ENCODE measurements at places on chromosomes 5 and 9.

DNA sequence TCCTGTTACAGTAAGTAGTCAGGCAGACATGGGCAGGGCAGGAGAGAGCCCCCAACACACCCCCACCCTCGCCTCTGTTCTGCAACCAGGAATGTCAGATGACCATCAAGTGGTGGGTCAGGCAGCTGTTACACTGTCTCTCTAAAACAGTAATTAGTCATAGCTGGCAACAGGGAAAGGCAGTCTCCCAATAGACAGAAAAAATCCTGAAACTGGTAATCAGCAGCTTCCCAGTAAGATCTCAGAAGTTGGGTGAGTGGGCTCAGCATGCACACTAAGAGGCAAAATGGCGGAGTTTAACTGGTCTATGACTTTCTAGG, 90.2 kb downstream of the C5orf15 start:
- peak; percentile 16 for DNase-seq

- no peak for DNase-seq
These were observed 60.4 kb downstream of the DOCK2 start for GRCh38 chr5:169697511-169697890.

- peak; percentile 24 for DNase-seq
These were observed 456.0 kb downstream of the RAB3C start for GRCh38 chr5:59038798-59039295.

GRCh38 chr5:107364443-107365319, 306.1 kb downstream of the EFNA5 start:
- no peak for DNase-seq

- DNase-seq = no peak
These were observed 303.2 kb downstream of the ZSWIM6 start for GRCh38 chr5:61635271-61635670.

DNA sequence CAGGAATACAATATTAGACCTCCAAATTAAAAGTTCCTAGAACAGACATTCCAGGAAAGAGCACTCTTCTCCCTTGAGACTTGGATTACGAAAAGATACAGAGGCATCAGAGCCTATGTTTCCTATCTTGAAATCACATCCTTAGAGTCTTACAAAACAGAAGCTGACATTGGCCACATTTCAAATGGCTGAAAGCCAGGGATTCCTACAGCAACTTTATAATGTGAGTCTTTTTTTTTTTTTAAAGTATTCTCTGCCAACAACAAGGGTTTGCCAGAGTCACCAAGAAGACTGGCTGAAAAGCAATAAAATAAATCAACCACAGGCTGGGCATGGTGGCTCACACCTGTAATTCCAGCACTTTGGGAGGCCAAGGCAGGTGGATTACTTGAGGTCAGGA, 63.1 kb downstream of the TRPM6 start:
- peak; percentile 92 for DNase-seq

GRCh38 chr9:125960626-125961025, 213.5 kb downstream of the PBX3 start:
- DNase-seq = no peak

- peak; percentile 79 for DNase-seq
These were observed 652.2 kb upstream of the WWC1 start for GRCh38 chr5:167639273-167639672.

Data from fibroblast of mammary gland (primary cell).